SJSA1 (cell line): ENCODE measurements at places on chromosomes 1 and 21. TPM values are rescaled to one million over a fixed set of nuclear protein-coding genes. Genes with fewer than 3 reads are reported as not detected.

The SCCPDH gene
- 45.5 and 53.5 TPM in 2 replicates for total RNA-seq

The ANKRD34A gene
- 0.13 TPM in 1 of 2 replicates, not detected in the other for total RNA-seq

The EPS15 gene
- total RNA-seq, result 30.4 and 31.7 TPM in 2 replicates

The DENND2C gene
- total RNA-seq, result 1.5 TPM in 2 replicates

The CYP4A11 gene
- total RNA-seq, result not detected in 2 replicates

The UBXN10 gene
- total RNA-seq, result not detected in 2 replicates

The DCST2 gene
- total RNA-seq, result not detected in 2 replicates

DNA sequence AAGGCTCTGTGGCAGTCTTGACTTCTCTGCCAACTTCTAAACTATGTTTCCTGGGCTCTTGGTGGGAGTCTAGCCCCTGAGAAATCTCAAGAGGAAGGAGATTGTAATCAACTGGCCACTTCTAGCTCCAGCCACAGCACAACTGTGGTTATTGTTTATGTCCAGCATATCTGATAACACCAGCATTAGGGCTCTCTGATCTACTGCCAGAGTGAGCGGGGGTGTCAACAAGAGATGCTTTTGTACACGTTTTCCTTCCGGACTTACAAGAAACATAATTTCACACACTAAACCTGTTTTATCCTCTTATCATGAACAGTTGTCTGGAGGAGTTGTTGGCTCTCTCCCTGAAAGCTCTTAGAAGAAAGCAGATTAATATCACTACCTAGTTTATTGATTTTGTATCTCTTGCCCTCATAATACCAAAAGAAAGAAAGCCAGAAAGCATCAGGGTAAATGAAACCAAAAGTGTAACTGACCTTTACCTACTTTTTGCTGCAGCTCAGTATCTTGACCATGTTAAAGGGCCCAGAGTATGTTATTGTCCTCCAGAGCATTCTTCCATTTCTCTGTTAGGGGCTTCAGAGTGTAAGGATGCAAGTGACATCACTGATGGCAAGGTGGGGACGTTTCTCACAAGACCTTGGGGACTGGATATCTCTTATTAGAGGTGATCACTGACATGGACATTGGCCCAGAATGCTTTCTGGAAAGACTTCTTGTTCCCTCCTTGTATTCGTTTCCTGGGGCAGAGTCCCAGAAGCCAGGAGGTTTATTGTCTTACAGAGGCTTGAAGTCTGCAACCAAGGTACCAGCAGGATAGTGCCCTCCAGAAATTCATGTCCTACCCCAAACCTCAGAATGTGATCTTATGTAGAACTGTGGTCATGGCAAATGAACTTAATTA is 9.6 kb upstream of the SH2D1B start:
- no peak for DNase-seq

DNA sequence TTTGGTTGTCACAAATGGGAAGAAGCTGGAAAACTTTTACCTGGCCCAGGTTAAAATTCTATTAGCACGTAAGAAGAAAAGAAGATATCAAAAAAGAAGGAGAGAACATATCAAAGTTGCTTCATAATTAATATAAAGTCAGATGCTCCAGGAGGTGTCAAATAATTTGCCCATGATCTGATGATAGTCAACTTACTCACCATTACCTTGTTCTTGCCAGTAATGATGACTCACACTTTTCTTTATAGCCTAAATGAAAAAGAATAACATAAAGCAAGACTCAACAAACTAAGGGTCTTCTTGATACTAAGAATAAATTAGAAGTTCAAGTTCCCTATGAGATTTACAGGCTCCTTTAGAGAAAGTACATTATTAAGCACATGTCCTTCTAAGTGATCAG is 580.4 kb downstream of the TTLL7 start:
- no peak for DNase-seq

GRCh38 chr1:229897501-229897900 is 169.5 kb upstream of the GALNT2 start:
- DNase-seq, result no peak

- no peak for DNase-seq
Measured at GRCh38 chr1:86633921-86634320, 70.5 kb upstream of the SH3GLB1 start.

DNA sequence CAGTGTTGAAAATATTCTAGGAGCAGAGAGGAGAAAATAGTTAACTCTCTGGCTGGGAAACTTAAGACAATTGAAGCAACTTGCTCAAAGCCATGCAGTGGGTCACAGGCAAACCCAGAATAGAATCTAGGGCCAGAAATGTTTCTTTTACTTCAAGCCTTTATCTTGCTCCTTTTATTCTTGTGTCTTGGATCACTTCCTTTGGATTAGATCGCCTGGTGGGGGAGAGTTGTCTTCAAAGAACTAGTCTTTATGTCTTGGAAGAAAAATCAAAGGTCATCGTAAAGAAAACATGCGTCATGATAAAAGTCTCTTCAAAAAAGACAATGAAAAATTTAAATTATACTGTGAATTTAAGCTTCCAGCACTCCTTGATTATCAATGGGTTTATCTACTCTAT is 493.6 kb upstream of the USP24 start:
- DNase-seq, result no peak

DNA sequence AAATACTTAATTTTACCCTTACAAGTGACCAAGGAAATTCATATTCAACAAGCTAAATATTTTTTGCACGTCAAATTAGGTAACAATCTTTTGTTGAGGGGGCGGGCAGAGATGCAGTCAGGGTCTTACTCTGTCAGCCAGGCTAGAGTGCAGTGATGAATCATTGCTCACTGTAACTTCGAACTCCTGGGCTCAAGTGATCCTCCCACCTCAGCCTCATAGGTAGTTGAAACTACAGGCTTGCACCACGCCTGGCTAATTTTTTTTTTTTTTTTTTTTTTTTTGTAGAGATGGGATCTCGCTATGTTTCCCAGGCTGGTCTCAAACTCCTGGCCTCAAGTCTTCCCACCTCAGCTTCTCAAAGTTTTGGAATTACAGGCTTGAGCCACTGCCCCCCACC is 26.5 kb downstream of the PHTF1 start:
- DNase-seq, result no peak

DNA sequence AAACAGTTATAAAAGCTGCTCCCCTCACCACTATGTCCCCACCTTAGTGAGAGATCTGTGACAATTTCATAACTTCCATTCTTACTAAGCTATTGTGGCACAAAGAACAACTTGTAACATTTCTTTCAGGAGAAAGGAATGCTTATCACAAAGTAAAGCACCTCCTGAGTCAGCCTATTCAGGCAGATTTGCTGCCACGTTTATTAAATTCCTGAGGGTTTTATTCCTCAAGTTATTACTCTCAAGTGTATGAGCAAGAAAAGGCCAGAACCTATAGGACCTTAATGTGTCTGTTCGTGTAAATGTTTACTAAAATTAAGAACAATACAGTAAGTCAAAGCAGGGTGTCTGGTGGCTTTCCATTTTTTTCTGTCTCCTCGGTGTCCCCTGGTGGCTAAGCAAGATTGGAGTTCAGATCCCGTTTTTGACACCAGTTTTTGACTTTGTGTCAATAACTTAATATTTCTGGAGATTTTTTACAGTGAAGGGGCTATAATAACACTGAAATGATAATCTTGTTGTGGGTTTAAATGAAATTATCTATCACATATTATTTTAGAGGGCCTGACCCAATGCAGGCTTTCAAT is 1539.6 kb downstream of the BRINP3 start:
- no peak for DNase-seq

DNA sequence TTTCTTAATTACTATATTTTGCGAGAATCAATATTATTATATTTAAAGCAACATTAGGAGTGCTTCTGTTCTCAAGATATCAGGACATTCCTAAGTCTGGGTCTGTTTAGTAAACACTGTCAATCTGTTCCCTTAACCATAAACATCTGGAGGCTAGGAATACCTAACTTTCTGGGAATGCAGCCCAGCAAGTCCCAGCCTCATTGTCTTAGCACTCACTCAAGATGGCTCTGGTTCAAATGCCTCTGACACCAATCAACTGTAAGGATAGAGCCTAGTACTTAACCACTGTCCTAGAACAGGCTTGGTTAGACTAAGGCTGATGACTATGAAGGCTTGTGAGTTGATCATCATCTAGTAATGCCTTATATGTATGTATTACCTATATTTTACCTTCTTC is 61.5 kb downstream of the TNN start:
- peak; percentile 71 for DNase-seq

DNA sequence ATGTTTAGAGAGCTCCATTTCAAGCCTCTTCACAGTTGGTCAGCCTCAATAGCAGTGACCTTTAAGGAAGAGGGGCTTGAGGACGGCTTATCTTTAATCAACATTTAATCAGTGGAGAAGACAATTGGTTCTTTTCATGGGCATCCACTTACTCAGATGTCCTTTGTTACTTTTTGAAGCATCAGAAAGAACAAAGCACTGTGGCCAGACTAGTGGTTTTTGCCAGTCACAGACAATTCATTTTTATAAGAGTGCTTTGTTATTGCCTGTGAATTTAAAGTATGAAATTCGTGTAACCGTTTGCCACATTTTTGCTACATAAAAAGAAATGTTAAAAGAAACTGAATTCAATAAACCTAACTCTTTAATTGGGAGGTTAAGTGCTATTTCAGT is 222.8 kb downstream of the TPR start:
- no peak for DNase-seq

- no peak for DNase-seq
Measured at GRCh38 chr1:186880982-186881381, 52.2 kb downstream of the PLA2G4A start.

DNA sequence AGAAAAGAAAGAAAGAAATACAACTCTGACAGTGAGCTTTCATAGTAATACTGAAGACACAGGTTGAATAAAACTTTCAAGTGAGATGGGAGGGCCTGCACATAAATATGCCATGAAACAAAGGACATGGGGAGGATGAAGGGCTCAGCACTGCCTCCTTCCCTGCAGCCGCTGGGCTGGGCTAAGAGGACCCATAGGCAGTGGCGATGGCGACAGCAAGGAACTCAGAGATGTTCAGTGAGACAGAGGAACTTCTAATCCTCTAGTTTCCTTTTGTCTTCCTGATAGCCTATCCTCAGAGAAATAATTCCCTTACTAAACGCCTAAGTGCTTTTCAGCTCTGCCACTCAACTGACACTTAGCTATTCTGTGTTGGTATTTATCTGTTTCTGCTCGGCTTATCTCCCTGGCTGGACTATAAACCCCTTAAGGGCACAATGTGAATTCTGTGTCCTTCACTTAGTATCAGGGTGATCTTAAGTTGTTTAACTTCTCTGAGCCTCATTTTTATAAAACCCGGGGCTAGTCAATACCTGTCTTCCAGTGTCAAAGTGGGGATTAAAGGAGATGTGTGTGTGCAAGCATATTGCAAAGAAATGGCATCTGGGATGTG is 24.4 kb upstream of the IER5 start:
- DNase-seq, result no peak

- no peak for DNase-seq
Measured at GRCh38 chr1:44375547-44375946, 20.5 kb upstream of the ERI3 start.

DNA sequence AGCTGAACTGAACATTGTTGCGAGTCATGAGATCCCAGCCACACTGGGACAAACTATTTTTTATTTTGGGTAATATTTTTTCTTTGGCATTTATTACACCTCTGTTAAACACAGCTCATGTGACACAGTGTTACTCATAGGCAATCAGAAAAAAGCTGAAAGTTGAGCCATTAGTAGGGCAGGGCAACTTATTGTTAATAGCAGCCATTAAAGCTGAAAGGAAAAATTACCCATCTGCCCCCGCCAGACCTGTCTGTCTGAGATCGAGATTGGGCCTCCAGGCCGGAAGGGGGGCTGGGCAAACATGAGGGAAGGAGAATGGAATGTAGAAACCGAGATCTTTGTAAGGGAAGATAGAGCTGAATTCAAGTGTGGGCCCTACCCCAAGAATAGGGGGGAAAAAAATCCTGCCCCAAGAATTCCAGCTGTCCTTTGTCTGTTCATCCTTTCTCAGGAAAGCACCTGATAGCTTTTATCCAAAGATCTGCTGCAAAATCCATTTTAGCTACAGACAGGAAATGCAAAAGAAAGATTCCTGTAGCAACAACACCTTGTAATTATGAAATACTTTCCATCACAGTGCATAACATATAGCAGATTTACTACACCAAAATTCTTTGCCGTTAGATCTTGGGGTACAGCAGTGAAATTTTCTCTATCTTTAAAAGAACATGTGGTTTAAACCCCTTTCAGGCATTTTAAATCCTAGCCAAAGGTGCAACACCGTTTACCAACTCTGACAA is 212.8 kb downstream of the PBX1 start:
- peak; percentile 89 for DNase-seq

DNA sequence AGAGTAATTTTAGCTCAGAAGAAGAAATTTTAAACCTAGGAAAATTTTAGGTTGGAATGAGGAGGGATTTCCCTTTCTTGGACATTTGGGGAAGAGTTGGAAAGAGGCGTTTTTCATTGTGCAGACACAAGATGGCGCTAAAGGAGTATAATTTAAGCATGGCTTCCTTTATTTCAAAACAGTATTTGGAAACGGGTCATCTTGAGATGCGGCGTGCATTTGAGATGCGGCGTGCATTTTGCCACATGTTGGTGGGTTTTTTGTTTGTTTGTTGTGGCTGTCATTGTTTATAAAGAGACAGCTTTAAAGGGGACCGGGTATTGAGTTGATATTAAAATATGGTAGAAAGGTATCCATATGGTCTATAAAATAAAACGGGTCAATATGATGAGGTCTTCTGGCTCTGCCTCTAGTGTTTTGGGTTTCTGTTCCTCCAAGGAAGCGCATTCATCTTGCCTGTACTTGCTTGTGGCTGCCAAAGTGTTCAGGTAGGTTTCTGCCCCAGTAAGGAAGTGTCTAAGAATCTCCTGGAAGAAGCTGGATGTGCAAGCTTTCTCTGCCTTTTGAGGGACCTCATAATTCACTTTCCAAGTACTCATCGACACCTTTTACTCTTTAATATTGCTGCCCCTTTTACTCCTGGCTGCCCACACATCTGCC is 210.3 kb downstream of the SLC35F3 start:
- peak; percentile 48 for DNase-seq

DNA sequence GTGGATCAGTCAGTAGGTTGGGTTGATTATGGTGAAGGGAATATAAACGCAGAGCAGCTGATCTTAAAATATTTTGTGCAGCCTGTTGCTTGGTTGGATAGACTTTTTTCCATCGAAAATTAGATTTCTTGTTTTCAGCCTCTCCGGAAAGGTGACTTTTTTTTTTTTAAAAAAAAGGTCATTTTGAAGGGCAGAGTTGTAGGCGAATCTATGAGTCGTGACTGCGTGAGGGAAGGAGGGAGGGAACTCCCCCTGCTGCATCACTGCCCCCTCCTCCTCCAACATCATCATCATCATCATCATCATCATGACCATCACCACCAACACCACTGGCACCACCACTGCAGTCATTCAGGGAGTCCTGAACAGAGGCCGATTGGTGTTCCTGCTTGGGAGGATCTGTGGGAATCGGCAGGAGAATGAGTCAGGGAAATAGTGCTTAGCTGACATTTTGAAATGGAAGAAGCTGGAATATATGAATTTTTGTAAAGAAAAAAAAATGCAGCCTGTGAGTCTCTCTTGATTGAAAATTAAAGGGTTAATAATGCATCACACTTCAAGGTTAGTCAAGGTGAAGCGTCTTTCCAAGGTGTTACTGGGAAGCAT is 1.2 kb downstream of the ATP1B1 start:
- no peak for DNase-seq

DNA sequence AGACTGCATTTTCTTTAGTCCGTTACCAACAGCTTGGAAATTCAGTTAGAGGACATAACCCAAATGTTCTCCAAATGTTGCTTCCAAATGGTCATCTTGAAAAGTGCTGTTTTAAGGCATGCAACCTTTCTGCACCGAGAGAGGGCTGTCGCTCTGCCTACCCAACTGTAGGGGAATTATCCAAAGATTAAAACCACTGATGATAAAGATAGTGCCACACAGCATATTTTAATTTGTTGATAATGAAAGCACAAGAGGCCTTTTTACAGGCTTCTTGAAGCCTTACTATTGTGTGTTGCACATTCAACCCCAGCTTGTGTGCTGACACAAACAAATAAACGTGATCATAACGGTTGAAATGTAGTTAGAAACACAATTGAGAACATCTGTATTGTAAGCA is 121.5 kb downstream of the LMO4 start:
- DNase-seq, result no peak
